Brain (organoid and tissue), 16 donors: ENCODE measurements at places on chromosomes 13 and 19. TPM values are rescaled to one million over a fixed set of nuclear protein-coding genes. Genes with fewer than 3 reads are reported as not detected.

ZNF547 gene
- polyA plus RNA-seq = 1.2 TPM

PNMA8C gene
- polyA plus RNA-seq = 5.3 TPM

CEACAM4 gene
- polyA plus RNA-seq = not detected

CADM4 gene
- 207 TPM for polyA plus RNA-seq

DCLK1 gene
- 12.6 TPM for polyA plus RNA-seq

OVOL3 gene
- not detected for polyA plus RNA-seq

ZNF628 gene
- 6.5 TPM for polyA plus RNA-seq

THSD1 gene
- 1.7 TPM for polyA plus RNA-seq

PLEKHF1 gene
- polyA plus RNA-seq = 5.6 TPM

NANOS3 gene
- 14.6 TPM for polyA plus RNA-seq

FCAR gene
- not detected for polyA plus RNA-seq
